Natural killer cell treated with Interleukin-12 subunit alpha and Interleukin-12 subunit beta and Interleukin-15 and Interleukin-18, amount 100 ng/mL, for 72 hours (primary cell): ENCODE measurements at places on chromosomes 5 and 9. TPM values are rescaled to one million over a fixed set of nuclear protein-coding genes. Genes with fewer than 3 reads are reported as not detected.

- H3K4me3 ChIP-seq, result no peak overlapping the region
- no peaks in the 10 kb centered on the region for H3K4me1 ChIP-seq
- H3K27ac ChIP-seq, result no peak overlapping the region
- no peaks in the 10 kb centered on the region for H3K36me3 ChIP-seq
- peaks cover 39% of the 10 kb centered on the region for H3K27me3 ChIP-seq
Measured at GRCh38 chr9:98652741-98653140, 56.0 kb downstream of the GABBR2 start.

GRCh38 chr9:121344184-121344583, 25.9 kb downstream of the STOM start:
- peaks cover 49% of the 10 kb centered on the region for H3K36me3 ChIP-seq
- DNase-seq, result no peak
- peaks cover 70% of the 10 kb centered on the region for H3K4me1 ChIP-seq
- no peaks in the 10 kb centered on the region for H3K27me3 ChIP-seq
- H3K4me3 ChIP-seq, result no peak overlapping the region
- peak overlapping the region; percentile 44 for H3K27ac ChIP-seq

DNA sequence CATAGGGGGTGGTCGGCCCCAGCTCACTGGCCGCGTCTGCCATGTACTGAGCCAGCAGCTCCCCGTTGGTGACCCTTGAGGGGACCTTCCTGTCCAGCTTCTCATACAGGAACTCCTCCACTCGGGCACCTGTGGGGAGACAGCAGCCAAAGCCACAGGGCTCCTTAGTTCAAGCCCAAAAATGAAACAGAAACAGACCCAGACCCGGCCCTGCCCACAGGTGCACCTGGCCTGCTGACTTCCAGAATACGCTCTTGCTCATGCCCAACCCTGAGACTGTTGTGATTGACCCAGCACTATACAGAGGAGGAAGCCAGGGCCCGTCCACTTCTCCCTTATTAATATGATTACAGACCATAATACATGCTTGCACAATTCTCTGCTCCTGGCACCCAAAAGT, 7.0 kb downstream of the SH3GLB2 start:
- DNase-seq, result no peak
- no peaks in the 10 kb centered on the region for H3K36me3 ChIP-seq
- H3K27ac ChIP-seq, result no peak overlapping the region
- H3K4me3 ChIP-seq, result no peak overlapping the region
- no peaks in the 10 kb centered on the region for H3K4me1 ChIP-seq

DNA sequence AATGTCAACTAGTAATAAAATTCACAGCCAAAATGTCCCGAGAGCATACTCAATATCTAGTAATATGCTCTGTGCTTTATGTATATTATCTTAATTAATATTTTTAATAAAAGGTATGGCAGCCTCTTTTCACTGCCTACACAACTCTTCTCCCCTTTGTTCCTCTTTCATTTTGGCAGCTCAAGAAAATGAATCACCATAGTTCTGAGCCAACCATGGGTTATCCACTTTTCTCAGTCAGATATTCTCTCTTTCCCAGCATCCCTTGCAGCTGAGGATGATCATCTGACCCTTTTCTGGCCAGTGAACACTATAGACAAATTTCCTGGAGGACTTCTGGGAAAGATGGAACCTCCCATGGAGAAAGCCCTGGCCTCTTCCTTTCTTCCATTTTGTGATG, 8.2 kb upstream of the DOCK8 start:
- H3K4me3 ChIP-seq, result no peak overlapping the region
- H3K4me1 ChIP-seq, result peaks cover 4% of the 10 kb centered on the region
- H3K27ac ChIP-seq, result no peak overlapping the region
- DNase-seq, result no peak

GRCh38 chr9:93473411-93473810, 20.0 kb upstream of the FAM120AOS start:
- H3K4me1 ChIP-seq, result peaks cover 25% of the 10 kb centered on the region
- no peak overlapping the region for H3K27ac ChIP-seq
- no peaks in the 10 kb centered on the region for H3K27me3 ChIP-seq

Gene ANKRD18B
- total RNA-seq, result not detected
